ENCODE measurements at places on chromosomes 6 and 20.

DNA sequence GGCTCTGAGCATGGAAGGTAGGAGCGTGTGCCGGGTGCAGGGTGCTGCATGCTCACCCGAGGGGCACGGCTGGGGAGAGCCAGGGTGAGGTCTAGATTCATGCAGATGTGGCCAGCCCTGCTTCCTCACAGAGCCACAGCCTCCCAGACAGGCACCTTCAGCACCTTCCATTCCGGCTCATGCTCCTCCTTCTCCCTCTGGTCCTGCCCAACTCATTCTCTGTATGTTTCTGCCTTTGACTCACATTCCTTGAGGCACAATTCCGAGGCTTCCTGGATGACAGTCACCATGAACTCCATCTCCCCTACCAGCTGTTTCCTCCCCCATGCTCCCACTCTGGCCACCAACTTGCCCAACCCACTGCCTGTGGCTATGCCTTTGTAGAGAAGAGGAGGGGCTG, 35.4 kb downstream of the DACT2 start:
- H3K4me1 ChIP-seq: no peaks in the 10 kb centered on the region
- no peaks in the 10 kb centered on the region for H3K27me3 ChIP-seq
- DNase-seq: no peak
- no peaks in the 10 kb centered on the region for H3K36me3 ChIP-seq
- H3K27ac ChIP-seq: no peak overlapping the region

- no peaks in the 10 kb centered on the region for H3K27me3 ChIP-seq
- no peaks in the 10 kb centered on the region for H3K36me3 ChIP-seq
- H3K27ac ChIP-seq: no peak overlapping the region
Measured at GRCh38 chr6:163667372-163668060, 253.0 kb downstream of the QKI start.

GRCh38 chr6:3443221-3443515, 13.7 kb downstream of the SLC22A23 start:
- no peaks in the 10 kb centered on the region for H3K27me3 ChIP-seq
- no peak overlapping the region for H3K27ac ChIP-seq
- no peaks in the 10 kb centered on the region for H3K36me3 ChIP-seq
- H3K4me3 ChIP-seq: no peak overlapping the region
- peaks cover 5% of the 10 kb centered on the region for H3K4me1 ChIP-seq

DNA sequence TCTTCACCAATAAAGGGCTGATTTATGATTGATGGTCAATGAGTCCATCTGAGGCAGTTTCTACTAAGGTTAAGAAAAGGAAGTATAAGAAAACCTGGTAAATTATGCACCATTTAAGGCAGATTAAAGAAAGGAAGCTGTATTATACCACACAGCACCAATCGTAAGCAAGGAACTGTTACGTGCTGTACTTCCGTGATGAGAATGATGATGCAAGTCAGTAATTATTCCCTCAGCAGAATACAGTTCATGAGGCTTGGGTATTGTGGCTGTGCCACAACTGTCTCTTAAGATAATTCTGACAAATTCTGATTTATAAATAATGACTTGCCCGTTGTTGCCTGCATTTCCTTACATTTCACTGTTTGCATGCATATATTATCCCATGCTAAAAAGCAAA, 699.0 kb downstream of the HDGFL1 start:
- H3K36me3 ChIP-seq: no peaks in the 10 kb centered on the region
- H3K4me3 ChIP-seq: no peak overlapping the region
- H3K27me3 ChIP-seq: no peaks in the 10 kb centered on the region

DNA sequence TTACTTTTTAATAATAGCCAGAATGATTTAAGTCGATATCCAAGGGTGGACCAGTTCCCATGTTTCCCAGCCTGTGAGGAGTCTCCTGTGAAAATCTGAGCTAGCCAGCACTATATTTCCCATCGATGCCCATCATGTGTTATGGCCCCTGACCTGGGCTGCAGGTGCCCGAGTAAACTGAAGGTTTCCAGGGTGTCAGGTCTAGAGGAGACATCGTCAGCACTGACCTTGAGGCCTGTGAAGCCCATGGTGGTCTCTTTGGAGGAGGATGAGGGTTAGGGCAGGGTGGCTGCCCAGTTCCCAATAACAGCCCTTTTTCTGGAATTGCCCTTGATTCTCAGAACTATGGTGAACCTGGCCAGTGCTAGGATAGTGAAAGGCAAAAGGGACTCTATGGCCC, 63.0 kb upstream of the TOP1 start:
- peaks cover 13% of the 10 kb centered on the region for H3K27me3 ChIP-seq
- H3K27ac ChIP-seq: no peak overlapping the region
- no peak overlapping the region for H3K4me3 ChIP-seq
- no peak for DNase-seq
- peaks cover 11% of the 10 kb centered on the region for H3K4me1 ChIP-seq

GRCh38 chr6:16061818-16062217, 67.1 kb upstream of the MYLIP start:
- no peak for DNase-seq
- no peak overlapping the region for H3K27ac ChIP-seq
- no peaks in the 10 kb centered on the region for H3K27me3 ChIP-seq
- H3K36me3 ChIP-seq: no peaks in the 10 kb centered on the region

DNA sequence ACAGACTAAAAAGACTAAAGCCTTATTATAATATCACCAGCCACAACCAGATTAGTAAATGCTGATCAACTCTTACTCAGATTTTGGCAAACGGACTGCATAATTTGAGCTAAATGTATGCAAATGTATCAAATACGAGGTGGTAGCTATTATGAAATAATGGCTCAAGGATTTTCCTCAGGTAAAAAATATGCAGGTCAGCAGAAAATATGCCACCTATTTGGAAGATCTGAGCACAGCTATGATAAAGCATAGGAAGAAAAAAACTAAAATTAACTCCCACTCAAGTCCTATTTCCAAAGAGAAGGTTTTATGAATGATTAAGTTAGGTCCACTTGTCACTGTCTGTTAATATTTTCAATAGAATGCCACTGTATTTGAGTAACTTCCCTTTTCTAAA, 22.4 kb downstream of the SYCP2 start:
- no peaks in the 10 kb centered on the region for H3K36me3 ChIP-seq
- no peak overlapping the region for H3K4me3 ChIP-seq
- no peaks in the 10 kb centered on the region for H3K4me1 ChIP-seq
- no peaks in the 10 kb centered on the region for H3K27me3 ChIP-seq
- DNase-seq: no peak
- no peak overlapping the region for H3K27ac ChIP-seq

- no peak overlapping the region for H3K27ac ChIP-seq
- no peaks in the 10 kb centered on the region for H3K27me3 ChIP-seq
- DNase-seq: no peak
- no peak overlapping the region for H3K4me3 ChIP-seq
- H3K36me3 ChIP-seq: no peaks in the 10 kb centered on the region
Measured at GRCh38 chr6:125110056-125110455, 43.5 kb upstream of the TPD52L1 start.

DNA sequence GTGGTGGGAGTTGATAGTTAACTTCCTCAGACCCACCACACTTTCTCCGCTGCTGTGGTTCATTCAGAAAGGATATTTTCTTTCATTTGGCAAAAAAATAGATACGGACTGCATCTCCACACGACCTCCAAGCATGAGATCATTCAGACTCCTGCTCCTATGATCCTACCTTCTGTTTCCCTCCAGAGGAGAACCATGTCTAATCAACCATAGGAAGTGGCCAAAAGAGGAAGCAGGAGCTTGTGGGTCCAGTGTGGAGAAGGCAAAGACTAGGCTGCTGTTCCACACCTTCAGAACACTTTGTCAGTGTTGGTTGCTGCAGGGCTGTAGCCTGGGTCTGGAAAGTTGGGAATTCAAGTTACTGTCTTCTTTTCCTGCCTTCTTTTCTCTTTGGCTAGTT, 10.6 kb upstream of the KIF13A start:
- peaks cover 4% of the 10 kb centered on the region for H3K4me1 ChIP-seq
- H3K4me3 ChIP-seq: no peak overlapping the region
- H3K36me3 ChIP-seq: no peaks in the 10 kb centered on the region
- H3K27ac ChIP-seq: no peak overlapping the region
- DNase-seq: no peak

- H3K4me3 ChIP-seq: no peak overlapping the region
- H3K27me3 ChIP-seq: no peaks in the 10 kb centered on the region
- peaks cover 5% of the 10 kb centered on the region for H3K4me1 ChIP-seq
- H3K27ac ChIP-seq: no peak overlapping the region
Measured at GRCh38 chr6:125919618-125920017, 37.0 kb upstream of the HINT3 start.

GRCh38 chr6:129795261-129795660, 65.9 kb downstream of the TMEM244 start:
- no peak overlapping the region for H3K27ac ChIP-seq
- H3K27me3 ChIP-seq: no peaks in the 10 kb centered on the region
- H3K36me3 ChIP-seq: no peaks in the 10 kb centered on the region

- H3K4me1 ChIP-seq: peaks cover 33% of the 10 kb centered on the region
- DNase-seq: no peak
- no peaks in the 10 kb centered on the region for H3K27me3 ChIP-seq
Measured at GRCh38 chr20:62117362-62117646, 5.0 kb upstream of the LSM14B start.

GRCh38 chr6:75317503-75318206, 33.1 kb upstream of the TMEM30A start:
- no peaks in the 10 kb centered on the region for H3K36me3 ChIP-seq
- no peaks in the 10 kb centered on the region for H3K4me1 ChIP-seq
- no peak overlapping the region for H3K4me3 ChIP-seq
- H3K27ac ChIP-seq: no peak overlapping the region

DNA sequence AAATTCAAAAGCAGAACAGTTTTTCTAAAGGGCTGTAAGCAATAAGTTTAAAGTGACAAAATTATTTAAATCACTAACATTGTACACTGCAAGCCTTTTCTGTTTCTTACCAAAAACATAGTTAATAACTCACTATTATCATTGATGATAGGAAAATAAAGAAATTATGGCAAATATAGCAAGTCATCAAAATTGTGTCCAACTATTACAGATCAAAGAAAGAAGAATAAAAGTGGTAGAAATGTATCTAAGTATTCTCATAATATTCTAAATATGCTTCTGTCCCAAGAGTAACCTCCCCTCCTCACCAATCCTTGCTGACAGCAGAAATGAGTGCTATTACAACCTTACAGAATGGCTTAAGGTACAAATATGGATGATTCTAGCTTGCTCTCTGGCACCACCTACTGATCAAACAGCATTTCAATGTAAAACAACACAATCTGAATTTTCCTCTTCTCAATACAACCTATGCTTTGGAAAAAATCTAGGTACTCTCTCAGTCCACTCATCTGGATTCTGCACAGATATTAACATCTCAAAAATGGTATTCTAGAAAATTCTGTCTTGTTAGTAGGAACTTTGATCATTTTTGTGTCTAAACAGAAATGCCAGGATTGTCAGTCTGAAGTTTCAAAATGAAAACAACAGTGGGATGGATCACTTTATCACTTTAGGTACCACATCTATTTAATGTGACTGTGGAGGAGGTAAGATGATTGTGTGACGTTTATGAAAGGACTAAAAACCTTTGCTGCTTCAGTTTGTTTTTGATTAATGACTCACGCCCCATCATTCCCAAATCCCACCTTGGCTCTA, 40.9 kb downstream of the ZFP64 start:
- H3K4me1 ChIP-seq: no peaks in the 10 kb centered on the region
- H3K27me3 ChIP-seq: no peaks in the 10 kb centered on the region
- H3K36me3 ChIP-seq: peaks cover 13% of the 10 kb centered on the region

DNA sequence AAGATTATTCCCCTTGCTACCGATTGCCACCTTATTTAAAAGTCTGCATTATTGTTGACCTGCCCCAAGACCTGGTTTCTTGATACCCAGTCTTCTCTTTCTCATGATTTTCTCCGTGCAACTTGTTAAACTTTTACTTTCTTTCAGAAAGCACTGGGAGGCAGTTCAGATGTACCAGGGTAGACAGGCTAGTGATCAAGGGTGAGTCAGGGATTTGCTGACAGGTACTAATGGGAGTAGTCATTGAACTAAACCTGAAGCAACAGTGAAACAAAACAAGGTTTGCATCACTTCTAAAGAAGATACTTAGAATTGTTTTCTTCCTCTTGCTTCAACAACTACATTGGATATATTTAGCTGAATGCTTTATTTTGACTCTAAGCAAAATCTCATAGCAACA, 124.4 kb downstream of the KCNQ5 start:
- no peak overlapping the region for H3K4me3 ChIP-seq
- no peaks in the 10 kb centered on the region for H3K36me3 ChIP-seq
- no peak for DNase-seq
- no peaks in the 10 kb centered on the region for H3K4me1 ChIP-seq

- H3K27ac ChIP-seq: no peak overlapping the region
- H3K4me1 ChIP-seq: no peaks in the 10 kb centered on the region
- no peaks in the 10 kb centered on the region for H3K36me3 ChIP-seq
- no peak for DNase-seq
- no peaks in the 10 kb centered on the region for H3K27me3 ChIP-seq
- H3K4me3 ChIP-seq: no peak overlapping the region
Measured at GRCh38 chr20:58497076-58497641, 18.0 kb downstream of the APCDD1L start.

DNA sequence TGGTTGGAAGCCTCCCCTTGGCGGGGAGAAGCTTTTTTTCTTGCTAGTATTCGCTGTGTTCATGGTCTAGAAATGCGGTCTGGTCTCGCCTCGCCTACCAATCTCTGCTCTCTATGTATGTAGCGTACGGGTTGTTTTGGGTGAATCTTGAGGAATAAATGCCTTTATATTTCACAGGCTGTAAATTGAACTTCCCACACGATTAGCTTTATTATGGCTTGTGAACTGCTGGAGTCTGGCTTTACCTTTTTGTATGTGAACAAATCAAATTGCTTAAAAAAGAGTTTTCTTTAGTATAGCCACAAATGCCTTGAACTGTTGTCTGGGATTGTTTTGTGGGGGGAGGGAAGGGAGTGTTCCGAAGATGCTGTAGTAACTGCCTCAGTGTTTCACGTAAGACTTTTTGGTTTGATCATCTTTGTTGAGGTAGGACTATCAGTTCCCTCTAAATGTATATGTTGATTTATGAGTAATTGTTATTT, 2.2 kb downstream of the INSM1 start:
- DNase-seq: no peak
- no peak overlapping the region for H3K27ac ChIP-seq
- no peaks in the 10 kb centered on the region for H3K36me3 ChIP-seq
- no peak overlapping the region for H3K4me3 ChIP-seq

GRCh38 chr6:140485740-140486449, 1111.4 kb upstream of the CITED2 start:
- H3K4me1 ChIP-seq: no peaks in the 10 kb centered on the region
- no peaks in the 10 kb centered on the region for H3K36me3 ChIP-seq
- no peaks in the 10 kb centered on the region for H3K27me3 ChIP-seq
- no peak overlapping the region for H3K27ac ChIP-seq
- no peak for DNase-seq
- no peak overlapping the region for H3K4me3 ChIP-seq

- no peaks in the 10 kb centered on the region for H3K4me1 ChIP-seq
- H3K4me3 ChIP-seq: no peak overlapping the region
- no peaks in the 10 kb centered on the region for H3K36me3 ChIP-seq
- H3K27ac ChIP-seq: no peak overlapping the region
Measured at GRCh38 chr20:46268131-46268614, 40.1 kb downstream of the CDH22 start.

GRCh38 chr6:112899541-112899940, 552.4 kb downstream of the RFPL4B start:
- H3K27ac ChIP-seq: no peak overlapping the region
- no peaks in the 10 kb centered on the region for H3K27me3 ChIP-seq
- DNase-seq: no peak

- H3K4me1 ChIP-seq: peaks cover 35% of the 10 kb centered on the region
- H3K27ac ChIP-seq: peak overlapping the region; percentile 81
- H3K4me3 ChIP-seq: peak overlapping the region; percentile 16
- DNase-seq: no peak
Measured at GRCh38 chr6:22149501-22150367, 147.1 kb downstream of the PRL start.
